ENCODE measurements at places on chromosomes 5 and 9. TPM values are rescaled to one million over a fixed set of nuclear protein-coding genes. Genes with fewer than 3 reads are reported as not detected.

The MAP1B gene
- 258 TPM for total RNA-seq

The TMC1 gene
- total RNA-seq: under 0.01 TPM

The SH3RF2 gene
- total RNA-seq: 9.4 TPM

The PCDHAC2 gene
- 2.8 TPM for total RNA-seq

The ESM1 gene
- total RNA-seq: not detected

The FAM221B gene
- total RNA-seq: not detected

The BARHL1 gene
- total RNA-seq: not detected

The PCDHGA11 gene
- 9.7 TPM for total RNA-seq

The PNPLA7 gene
- 18.7 TPM for total RNA-seq

The PCDHAC1 gene
- total RNA-seq: 2.3 TPM

The CD14 gene
- total RNA-seq: 46.9 TPM

The OCLN gene
- total RNA-seq: 0.48 TPM

The SLC6A19 gene
- total RNA-seq: not detected

The HTR1A gene
- not detected for total RNA-seq

- no peaks in the 10 kb centered on the region for H3K36me3 ChIP-seq
- no peaks in the 10 kb centered on the region for H3K4me1 ChIP-seq
- H3K27ac ChIP-seq: no peak overlapping the region
- H3K27me3 ChIP-seq: no peaks in the 10 kb centered on the region
Observed at GRCh38 chr5:128466554-128466953, 71.5 kb downstream of the FBN2 start.

- H3K36me3 ChIP-seq: no peaks in the 10 kb centered on the region
- no peak overlapping the region for H3K4me3 ChIP-seq
- H3K27ac ChIP-seq: no peak overlapping the region
- no peaks in the 10 kb centered on the region for H3K27me3 ChIP-seq
- no peak for DNase-seq
- H3K4me1 ChIP-seq: no peaks in the 10 kb centered on the region
Observed at GRCh38 chr5:166031926-166032325, 2259.5 kb upstream of the WWC1 start.

- H3K4me3 ChIP-seq: no peak overlapping the region
- no peaks in the 10 kb centered on the region for H3K36me3 ChIP-seq
- H3K27ac ChIP-seq: no peak overlapping the region
- H3K4me1 ChIP-seq: no peaks in the 10 kb centered on the region
- DNase-seq: no peak
Observed at GRCh38 chr5:7856855-7857254, 5.9 kb upstream of the CFAP90 start.

GRCh38 chr5:129069292-129069691, 25.3 kb upstream of the ISOC1 start:
- H3K4me3 ChIP-seq: no peak overlapping the region
- no peaks in the 10 kb centered on the region for H3K4me1 ChIP-seq
- H3K27ac ChIP-seq: no peak overlapping the region
- no peak for DNase-seq
- H3K36me3 ChIP-seq: no peaks in the 10 kb centered on the region

GRCh38 chr9:82170866-82171265, 182.3 kb downstream of the SPATA31D1 start:
- H3K27ac ChIP-seq: no peak overlapping the region
- H3K36me3 ChIP-seq: no peaks in the 10 kb centered on the region
- no peaks in the 10 kb centered on the region for H3K27me3 ChIP-seq
- H3K4me3 ChIP-seq: no peak overlapping the region
- no peak for DNase-seq

- DNase-seq: no peak
- H3K27ac ChIP-seq: no peak overlapping the region
- H3K4me1 ChIP-seq: no peaks in the 10 kb centered on the region
- H3K27me3 ChIP-seq: no peaks in the 10 kb centered on the region
- H3K36me3 ChIP-seq: no peaks in the 10 kb centered on the region
Observed at GRCh38 chr5:82952326-82952725, 124.9 kb downstream of the TMEM167A start.

GRCh38 chr5:90985341-90985740, 397.8 kb downstream of the ARRDC3 start:
- no peaks in the 10 kb centered on the region for H3K36me3 ChIP-seq
- no peak overlapping the region for H3K4me3 ChIP-seq
- no peak for DNase-seq
- no peaks in the 10 kb centered on the region for H3K27me3 ChIP-seq
- no peaks in the 10 kb centered on the region for H3K4me1 ChIP-seq

DNA sequence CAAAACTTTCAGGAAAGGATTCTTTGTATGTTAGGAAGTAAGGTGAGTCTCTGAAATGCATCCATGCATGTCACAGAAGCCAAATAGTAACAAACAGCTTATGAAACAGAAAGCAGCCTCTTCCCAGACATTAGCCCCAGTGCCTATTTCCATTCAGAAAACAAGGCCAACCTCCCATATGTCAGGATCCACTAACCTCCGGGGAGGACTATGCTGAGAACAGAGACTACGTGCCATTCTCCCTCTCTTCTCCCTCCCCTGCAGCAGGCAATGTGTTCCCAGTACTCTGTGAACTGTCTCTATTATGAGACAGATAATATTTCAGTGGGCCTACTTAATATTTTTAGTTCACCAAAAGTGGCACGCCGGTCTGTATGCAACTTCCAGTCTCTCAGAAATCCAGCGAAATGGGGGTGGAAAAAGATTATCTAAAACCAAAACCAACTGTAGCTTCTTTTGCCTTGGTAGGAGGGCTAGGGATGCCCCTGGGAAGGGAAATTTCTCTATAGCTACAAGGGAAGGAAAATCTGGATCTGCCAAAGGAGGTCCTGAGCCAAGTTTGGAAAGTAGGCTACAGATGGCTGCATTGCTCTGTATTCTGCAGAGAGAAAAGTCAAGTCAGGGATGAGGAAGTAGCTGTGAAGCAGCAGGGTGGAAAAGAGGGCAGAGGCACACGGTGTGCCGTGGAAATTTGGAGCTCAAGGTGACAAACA, 42.0 kb downstream of the VLDLR start:
- no peaks in the 10 kb centered on the region for H3K4me1 ChIP-seq
- DNase-seq: no peak
- H3K36me3 ChIP-seq: no peaks in the 10 kb centered on the region
- H3K27me3 ChIP-seq: no peaks in the 10 kb centered on the region

DNA sequence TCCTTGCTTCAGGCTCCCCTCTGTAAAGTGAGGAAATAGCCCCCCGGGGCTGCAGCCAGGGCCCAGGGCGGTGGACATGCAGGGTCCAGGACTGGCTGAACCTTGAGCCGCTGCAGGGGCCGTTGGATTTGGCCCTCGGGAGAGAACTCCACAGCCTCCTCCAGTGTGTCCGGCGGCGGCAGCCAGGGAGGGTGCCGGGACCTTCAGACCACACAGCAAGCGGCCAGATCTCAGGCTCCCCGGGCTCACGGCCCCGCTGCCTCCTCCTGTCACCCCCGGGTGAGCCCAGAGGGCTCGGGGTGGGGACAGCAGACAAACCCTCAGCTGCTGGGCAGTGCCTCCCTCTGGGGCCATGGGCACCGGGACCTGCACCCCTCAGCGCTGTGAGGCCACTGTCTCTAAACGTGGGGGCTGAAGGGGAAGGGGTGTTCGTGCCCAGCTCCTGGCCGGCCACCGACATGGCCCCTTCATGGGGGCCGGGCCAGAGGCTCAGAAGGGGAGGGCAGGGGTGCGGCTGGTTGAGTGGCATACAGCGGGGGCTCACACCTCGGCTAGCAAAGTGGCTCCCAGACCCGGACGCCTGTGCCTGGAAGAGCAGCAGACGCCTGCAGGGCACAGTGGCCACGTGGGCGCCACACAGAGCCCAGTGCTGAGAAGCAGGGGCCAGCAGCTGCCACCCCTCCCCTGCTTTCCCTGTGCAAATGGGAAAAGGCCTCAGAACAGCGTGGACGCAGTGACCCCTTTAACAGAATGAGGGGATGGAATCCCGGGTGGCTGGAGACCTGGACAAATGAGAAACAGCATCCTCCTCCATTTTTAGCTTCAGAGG, 19.7 kb downstream of the SLC9A3 start:
- no peaks in the 10 kb centered on the region for H3K36me3 ChIP-seq
- DNase-seq: no peak
- no peak overlapping the region for H3K27ac ChIP-seq
- no peaks in the 10 kb centered on the region for H3K4me1 ChIP-seq
- H3K27me3 ChIP-seq: peaks cover 60% of the 10 kb centered on the region
- no peak overlapping the region for H3K4me3 ChIP-seq

- H3K27me3 ChIP-seq: no peaks in the 10 kb centered on the region
- H3K27ac ChIP-seq: no peak overlapping the region
- no peaks in the 10 kb centered on the region for H3K4me1 ChIP-seq
Observed at GRCh38 chr5:24510523-24510988, 134.2 kb downstream of the CDH10 start.

DNA sequence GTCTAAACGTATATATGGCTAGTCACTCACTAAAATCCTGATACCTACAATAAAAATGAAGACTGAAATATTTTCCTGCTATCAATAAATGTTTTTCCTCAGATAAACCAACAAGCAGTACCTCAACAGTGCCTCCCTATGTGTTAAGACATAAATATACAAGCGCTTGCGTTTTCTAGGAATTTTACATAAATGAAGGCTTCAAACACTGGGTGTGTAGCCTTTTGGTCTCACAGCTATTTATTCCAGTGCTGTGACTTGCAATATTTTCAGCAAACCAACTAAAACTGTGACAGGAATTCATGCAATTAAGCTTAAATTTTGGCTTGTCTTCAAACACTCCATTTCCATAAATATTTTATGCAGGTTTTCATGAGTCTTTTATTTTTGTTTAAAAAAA, 437.0 kb downstream of the BNC2 start:
- H3K27ac ChIP-seq: no peak overlapping the region
- no peak overlapping the region for H3K4me3 ChIP-seq
- H3K36me3 ChIP-seq: no peaks in the 10 kb centered on the region

DNA sequence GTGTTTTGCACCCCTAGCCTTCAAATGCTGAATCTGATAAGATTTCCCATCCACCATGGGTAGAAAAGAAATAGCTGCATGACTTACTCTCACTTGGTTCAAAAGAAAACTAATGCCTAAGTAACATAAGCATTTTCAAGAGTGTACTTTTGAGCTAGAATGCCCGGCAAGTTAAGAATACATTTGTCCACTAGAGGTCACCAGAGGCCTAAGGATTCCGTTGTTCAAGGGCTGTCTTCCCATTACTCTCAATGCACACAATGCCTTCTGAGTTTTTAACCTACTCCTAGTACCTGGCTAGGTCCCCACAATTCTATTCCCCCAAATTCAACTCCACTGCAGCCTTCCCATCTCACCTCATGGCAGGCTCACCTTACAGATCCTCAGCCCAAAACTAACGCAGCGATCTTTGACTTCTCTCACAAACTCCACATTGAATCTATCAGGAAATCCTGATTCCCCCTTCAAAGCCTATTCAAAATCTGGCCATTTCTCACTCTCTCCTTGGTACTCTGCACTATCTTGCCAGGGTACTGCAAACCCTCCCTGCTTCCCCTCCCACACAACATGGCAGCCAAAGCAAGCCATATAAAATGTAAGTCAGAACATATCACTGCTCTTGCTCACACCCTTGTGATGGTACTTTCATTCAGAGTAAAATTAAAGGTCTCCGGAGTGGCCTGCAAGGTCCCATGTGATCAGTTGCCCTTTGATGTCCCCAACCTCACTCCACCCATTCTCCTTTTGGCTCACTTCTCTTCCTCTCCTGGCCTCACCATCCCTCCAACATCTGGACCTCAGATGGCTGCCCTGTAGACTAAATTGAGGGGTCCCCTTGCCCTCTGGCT, 13.4 kb downstream of the OXCT1 start:
- no peaks in the 10 kb centered on the region for H3K4me1 ChIP-seq
- H3K4me3 ChIP-seq: no peak overlapping the region
- no peaks in the 10 kb centered on the region for H3K27me3 ChIP-seq
- H3K36me3 ChIP-seq: no peaks in the 10 kb centered on the region

DNA sequence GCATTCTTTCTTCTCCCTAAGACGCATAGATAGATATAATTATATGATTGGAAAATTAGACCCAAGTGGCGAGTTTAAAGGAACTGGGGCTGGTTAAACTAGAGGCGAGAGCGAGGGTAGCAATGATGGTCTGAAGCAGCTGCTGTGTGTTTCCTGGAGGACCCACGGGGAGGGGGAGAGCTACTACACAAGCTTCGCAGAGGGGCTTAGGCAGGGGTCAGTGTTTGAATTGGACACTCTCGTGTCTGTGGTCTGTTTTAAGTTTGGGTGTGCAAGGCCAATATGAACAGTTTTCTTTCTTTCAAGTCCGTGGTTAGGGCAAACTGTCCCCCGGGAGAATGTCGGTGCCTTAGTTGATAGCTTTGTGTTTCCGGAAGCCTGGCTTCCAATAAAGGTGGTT, 43.1 kb downstream of the PDZD2 start:
- H3K36me3 ChIP-seq: no peaks in the 10 kb centered on the region
- no peak overlapping the region for H3K4me3 ChIP-seq
- H3K27me3 ChIP-seq: no peaks in the 10 kb centered on the region
- no peak for DNase-seq
- H3K4me1 ChIP-seq: no peaks in the 10 kb centered on the region
- no peak overlapping the region for H3K27ac ChIP-seq

DNA sequence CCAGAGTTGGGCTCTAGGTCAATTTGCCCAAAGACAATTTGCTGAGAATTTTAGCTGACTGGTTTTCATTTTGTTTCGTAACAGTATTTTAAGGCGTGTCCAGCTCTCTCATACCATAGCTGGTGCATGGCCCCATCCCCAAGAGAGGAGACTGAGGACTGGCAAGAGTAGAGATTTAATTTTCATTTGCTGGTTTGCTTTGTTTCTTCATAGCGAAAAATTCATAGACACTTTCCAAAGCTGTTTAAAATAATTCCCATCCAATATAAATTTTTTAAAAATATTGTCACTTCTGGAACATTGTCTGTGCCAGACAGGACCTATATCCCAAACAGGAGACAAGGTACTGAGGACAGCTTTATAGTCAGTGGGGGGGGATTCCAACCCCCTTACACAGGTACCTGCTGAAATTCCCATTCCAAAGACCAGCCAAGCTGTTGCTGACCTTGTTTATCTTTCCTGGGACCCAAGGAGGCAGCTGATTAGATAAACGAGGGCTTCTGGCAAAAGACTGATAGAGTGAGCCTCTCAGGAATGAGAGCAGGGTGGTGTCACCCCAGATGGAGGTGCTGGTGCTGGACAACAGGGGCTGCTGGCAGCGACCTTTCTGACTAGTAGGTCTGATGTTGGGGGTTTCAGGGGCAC, 6.8 kb upstream of the ANGPTL2 start:
- H3K27me3 ChIP-seq: no peaks in the 10 kb centered on the region
- no peak for DNase-seq
- H3K4me3 ChIP-seq: no peak overlapping the region
- H3K36me3 ChIP-seq: no peaks in the 10 kb centered on the region
- H3K4me1 ChIP-seq: no peaks in the 10 kb centered on the region

DNA sequence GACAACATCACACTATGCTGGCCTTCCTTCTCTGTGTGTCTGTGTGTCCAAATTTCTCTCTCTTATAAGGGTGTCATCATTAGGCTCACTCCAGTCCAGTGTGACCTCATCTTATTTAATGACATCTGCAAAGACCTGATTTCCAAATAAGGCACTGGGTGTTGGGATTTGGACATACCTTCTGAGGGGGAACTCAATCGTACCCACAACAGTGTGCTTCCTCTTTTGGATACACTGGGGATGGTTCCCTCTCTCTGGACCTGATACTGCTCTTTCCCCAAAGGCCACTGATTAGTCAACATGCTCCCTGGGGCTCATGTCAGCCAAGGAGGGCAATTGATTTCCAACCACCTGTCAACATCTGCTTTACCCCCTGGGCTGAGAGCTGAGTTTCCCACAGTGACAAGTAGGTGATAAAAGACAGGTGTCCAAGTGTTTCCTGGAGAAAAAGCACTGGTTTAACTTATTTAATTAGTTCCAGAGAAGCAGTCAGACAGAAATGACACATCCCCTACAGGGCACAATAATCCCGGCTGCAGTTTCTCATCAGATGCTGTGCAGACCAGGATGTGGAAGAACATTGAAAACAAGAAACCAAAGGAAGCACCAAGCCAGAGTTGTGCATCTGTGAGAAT, 17.8 kb upstream of the CEP72 start:
- H3K27ac ChIP-seq: no peak overlapping the region
- DNase-seq: no peak
- H3K4me1 ChIP-seq: no peaks in the 10 kb centered on the region

Measured in breast epithelium (tissue), 4 donors.